Glutamatergic neuron (in vitro differentiated cells): ENCODE measurements at places on chromosomes 4 and X.

GRCh38 chrX:103533511-103534216, 14.4 kb upstream of the RAB40A start:
- DNase-seq = peak; percentile 72

DNA sequence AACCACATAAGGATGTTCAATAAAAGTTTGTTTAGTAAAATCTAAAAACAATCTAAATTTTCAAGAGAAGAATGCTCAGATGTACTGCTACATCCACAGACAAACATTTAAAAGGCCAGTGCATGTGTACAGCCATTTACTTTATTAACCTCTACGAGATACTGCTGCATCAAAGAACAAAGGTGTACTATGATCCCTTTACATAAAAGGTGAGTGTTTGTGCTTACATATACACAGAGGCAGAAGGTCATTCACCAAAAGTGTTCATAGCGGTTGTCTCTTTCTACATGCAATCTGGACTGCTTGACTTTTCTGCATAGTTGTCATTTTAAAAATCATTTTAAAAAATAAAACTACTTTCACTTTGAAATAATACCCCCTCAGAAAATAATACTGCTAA, 81.7 kb downstream of the AFAP1 start:
- DNase-seq = no peak

GRCh38 chrX:19785647-19786046, 101.8 kb downstream of the SH3KBP1 start:
- no peak for DNase-seq

DNA sequence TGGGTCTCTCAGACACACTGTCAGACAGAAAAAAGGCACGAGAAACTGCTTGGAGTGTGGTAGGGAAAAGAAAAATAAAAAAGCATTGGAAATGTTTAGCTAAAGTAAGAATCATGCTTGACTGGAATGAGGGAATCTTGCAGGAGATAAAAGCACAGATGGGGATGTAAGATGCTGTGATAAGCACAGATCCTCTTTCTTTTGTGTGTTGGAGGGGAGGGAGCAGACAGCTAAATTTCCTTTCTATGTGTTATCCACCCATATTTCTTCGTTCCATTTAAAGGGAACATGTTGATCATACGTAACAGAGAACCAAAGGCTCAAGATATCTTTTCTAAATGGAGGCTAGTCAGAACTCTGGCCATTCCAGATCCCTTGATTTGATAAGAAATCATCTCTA, 614.0 kb upstream of the LCORL start:
- no peak for DNase-seq

DNA sequence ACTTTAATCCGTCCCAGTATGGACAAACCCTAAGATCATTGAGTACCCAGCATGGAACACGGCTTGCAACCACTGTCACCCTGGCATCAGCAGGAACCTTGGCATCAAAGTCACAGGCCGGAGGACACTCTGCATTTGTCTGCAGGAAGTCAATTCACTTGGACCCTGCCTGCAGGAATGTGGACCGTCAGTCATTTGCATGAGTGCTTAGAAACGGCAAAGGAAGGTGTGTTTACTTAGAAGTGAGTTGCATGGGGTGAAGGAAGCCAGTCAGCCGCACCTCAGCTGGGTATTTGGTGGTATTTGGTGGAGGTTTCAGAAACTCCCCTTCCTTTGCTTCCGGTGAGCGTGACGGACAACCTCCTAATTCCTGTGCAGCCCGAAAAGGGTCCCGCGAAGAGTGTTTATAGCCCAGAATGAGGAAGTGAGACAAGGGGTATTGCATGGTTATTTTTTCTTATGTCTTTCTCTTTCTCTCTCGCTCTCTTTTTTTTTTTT, 15.5 kb downstream of the P2RY8 start:
- DNase-seq = no peak

DNA sequence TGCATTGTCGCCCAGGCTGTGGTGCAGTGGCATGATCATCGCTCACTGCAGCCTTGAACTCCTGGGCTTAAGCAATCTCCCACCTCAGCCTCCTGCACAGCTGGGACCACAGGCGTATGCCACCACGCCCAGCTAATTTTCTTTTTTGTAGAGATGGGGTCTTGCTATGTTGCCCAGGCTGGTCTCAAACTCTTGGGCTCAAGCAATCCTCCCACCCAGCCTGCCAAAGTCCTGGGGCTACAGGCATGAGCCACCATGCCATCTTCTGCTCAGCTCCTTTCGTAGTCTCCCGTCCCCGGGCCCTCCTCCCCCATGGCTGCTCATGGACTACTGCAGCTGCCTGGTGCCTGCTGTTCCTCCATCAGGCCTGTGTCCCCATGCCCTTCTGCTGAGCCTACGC, 58.1 kb downstream of the TAPT1 start:
- DNase-seq = no peak

- DNase-seq = peak; percentile 88
These were observed at the start of gene SNX25 for GRCh38 chr4:185209031-185209851. Gene SNX25, plus strand, starts transcription at chr4:185209598. Its CDS starts 229 bp downstream, at chr4:185209827.

DNA sequence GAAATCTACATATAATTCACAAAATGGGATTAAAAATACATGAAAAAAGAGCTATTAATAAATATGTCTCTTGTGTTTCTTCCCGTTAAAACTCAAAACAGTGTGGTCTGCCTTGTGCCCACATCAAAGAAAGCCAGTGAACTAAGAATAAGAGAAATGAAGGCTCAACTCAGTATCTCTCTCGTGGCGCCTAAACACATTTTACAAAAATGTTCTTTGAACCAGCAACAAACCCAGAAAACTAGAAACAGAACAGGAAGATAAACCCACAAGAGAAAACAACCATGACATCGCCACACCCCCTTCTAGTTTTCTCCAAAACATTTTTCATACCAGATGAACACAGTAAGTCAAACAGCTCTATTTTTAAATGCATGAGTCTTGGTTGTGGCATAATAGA, 130.1 kb downstream of the DCHS2 start:
- no peak for DNase-seq

DNA sequence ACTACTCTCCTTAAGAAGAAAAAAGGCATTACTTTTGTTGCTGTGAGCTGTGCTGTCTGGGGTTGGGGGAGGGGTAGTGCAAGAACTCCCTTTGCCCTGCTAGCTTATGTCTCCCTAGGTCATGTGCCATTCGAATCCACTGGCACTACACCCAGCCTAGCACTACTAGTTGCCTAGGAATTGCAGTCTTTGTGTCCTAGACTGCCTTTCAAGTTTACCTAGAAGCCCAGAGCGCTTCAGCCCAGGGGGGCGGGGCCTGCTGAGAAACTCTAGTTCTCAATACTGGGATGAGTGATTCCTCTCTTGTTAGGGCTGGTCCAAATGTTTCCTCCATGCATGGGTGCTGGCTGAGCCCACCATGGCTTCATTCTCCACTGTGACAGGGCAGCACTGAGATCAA, 1011.5 kb downstream of the PCDH19 start:
- no peak for DNase-seq

- DNase-seq = no peak
These were observed 7.5 kb upstream of the TIMP1 start for GRCh38 chrX:47574547-47575301.

GRCh38 chrX:76398970-76399369, 28.5 kb upstream of the MAGEE1 start:
- DNase-seq = no peak

- DNase-seq = no peak
These were observed 35.9 kb downstream of the GPM6B start for GRCh38 chrX:13780868-13781427.

- no peak for DNase-seq
These were observed 119.8 kb upstream of the TSPAN5 start for GRCh38 chr4:98778206-98778605.

GRCh38 chr4:31086756-31087330, 366.7 kb downstream of the PCDH7 start:
- no peak for DNase-seq

- DNase-seq = no peak
These were observed 4.1 kb downstream of the ARMCX2 start for GRCh38 chrX:101655534-101655933.

DNA sequence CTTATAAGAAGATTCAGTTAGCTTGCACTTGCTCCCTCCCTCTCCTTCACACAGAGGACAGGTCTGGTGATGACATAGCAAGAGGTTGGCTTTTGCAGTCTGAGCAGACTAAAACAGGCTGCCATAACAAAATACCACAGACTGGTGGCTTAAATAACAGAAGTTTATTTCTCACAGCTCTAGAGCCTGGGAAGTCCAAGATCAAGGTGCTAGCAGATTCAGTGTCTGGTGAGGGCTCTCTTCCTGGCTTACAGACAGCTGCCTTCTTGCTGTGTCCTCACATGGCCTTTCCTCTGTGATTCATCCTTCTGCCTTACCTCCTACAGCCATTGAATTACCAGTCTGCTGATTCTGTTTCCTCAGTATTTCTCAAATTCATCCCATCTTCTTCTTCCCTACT, 13.1 kb downstream of the RP2 start:
- no peak for DNase-seq

DNA sequence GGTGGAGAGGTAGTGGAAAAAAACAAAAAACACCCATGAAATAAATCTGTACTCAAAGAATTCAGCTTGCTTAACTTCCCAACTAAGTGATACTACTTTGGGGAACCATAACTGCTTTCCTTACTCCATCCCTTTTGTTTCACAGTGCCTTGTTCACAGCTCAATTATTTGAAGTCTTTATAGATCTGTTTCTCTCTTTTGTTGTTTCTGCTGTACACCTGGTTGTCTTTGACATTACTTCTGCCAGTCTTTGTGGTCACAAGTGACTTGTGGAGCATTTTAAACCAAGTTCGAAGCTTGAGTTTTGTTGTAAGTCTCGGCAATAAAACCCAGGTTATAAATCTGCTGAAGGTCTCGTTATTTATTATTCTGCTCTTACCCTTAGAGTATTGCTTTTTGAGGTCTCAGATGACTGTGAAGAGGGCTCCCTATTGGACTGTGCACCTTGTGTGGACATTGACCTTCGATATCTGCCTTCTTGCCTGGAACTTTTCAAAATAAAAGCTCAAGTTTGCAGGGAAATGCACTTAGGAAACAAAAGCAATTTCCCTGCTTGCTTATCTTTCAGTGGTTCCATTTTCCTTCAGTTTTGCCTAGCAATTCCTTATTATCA, 59.8 kb downstream of the ANK2 start:
- no peak for DNase-seq

DNA sequence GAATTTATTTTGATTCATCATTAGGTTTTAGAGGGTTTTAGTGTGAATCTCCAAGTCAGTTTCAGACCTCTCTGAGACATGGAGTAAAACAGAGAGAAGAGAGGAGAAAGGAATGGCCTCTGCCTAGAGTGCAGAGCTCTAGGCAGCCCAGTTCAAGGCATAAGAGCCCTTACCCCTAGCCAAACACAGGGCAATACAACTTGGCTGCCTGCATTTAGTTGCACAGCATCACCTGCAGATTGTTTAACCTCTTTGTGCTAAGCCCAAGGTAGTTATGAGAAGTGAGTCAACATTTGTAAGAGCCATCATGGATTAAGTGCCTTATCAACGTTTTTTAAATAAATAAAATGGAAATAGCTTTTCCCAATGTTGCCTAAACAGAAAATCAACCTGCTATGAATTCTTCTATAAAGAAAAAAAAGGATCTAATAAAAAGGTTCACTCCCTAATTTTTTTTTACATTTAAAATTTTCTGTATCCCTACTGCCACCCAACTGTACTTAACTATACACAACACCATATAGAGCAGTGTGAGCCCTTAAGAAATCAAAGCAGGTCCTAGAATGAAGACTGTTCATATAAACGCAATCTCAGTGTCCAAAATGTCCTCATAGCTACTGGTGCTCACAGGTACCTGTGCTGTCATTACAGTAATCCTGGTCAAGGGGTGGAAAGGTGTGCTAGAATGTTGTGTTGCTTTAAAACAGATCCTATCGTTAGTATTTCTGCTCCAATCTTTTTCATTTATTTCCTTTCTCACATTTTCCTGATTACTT, 36.0 kb downstream of the PF4 start:
- no peak for DNase-seq

DNA sequence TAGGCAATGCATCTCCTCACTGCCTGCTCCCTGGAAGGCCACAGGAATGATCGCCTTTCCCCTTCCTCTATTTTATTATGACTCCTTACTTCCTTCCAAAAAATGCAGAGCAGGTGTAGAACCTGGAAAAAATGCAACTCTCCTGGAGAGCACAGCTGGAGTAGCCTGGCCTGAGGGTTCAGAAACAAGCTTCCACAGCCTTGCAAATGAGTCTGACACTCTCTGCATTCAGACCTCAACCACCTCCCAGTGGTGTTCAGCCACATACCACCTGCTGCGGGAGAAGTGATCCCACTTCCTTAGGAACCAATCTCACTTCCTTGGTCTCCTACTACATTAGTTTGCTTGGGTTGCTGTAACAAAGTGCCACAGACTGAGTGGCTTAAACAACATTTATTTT, 368.1 kb upstream of the NOCT start:
- DNase-seq = no peak

GRCh38 chr4:96993560-96993959, 1149.7 kb downstream of the STPG2 start:
- DNase-seq = no peak

DNA sequence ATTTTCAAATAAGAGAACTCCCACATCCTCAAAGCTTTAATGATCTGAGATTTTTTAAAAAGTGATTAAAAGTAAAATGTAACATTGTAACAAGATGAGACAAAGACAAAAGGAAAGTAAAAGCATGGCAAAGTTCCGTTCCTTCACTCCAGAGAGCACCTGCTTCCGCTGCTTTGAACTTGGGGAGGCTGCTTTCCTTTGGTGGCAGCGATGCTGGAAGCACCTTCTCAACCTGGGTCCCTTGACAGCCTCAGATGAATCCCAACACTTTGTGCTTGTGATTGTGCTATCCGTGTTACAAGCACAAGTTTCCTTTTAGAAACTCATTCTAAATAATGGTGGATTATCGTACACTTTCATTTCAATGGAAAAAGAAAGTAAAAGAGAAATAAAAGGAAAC, 59.7 kb downstream of the HADH start:
- DNase-seq = no peak

- DNase-seq = no peak
These were observed 38.5 kb upstream of the YTHDC1 start for GRCh38 chr4:68388347-68388865.

DNA sequence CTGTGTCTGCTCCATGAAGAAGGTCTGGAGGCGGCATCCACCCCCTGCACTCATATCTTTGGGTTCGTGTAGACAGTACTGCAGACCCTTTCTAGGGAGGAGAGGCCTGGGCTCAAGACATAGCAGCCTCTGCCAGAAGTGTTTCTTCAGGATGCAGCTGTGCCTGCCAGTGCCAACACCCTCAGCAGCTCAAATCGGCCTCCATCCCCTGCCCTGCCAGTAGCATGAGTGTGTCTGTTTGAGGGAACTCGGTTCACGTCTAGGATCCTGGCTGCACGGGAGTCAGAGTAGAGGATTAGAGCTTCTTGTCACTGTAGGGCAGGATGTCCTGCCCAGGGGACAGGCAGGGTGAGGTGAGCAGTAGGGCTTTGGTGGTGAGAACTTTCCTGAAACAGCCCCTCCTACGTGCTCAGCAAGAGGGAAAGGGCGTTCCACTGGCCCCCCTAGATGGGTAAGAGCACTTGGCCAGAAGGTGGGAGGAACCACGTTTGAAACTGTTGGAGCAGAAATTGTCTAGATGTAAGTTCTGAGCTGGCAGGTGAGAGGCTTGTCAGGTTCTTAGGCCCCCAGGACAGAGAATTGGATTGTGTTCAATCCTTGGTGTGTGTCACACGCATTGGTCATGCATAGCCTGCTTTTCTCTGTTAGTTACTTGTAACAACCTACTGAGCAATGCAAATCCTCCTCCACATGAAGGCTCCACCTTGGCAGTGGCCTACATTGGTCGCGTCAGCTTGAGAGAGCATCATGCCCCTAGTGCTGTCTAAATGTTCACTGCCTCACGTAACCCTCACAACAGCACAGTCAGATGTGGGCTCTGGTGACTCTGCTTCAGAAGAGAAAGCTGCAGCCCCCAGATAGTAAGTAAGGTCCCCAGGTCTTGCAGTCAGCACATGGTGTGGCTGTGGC, 25.8 kb upstream of the FAM193A start:
- no peak for DNase-seq

- DNase-seq = no peak
These were observed 157.6 kb downstream of the SH3KBP1 start for GRCh38 chrX:19729761-19730160.
